ENCODE measurements at places on chromosomes 12 and 14.

- no peak for DNase-seq
Observed at GRCh38 chr14:84085493-84085892, 1444.5 kb upstream of the FLRT2 start.

DNA sequence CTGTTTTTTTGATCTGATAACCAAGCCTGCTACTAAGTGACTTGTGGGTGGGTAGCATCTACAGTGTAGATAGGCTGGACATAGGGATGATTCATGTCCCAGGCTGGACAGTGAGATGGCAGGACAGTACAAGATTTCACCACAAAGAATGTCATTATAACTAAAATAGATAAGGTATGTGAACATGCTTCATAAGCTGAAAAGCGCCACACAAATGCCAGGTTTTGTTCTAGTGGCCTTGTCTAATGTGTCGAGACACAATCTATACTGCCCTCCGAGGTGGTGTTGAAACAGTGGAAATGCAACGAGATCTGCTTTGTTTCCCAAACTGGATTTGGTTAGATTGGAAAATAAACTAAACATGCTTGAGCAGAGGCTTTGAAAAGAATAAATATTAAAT lies 4.4 kb downstream of the LGALS3 start:
- no peak for DNase-seq

- DNase-seq: no peak
Observed at GRCh38 chr14:44438936-44439335, 68.1 kb downstream of the FSCB start.

GRCh38 chr14:105878554-105878953 lies 352.2 kb downstream of the TMEM121 start:
- DNase-seq: no peak

- no peak for DNase-seq
Observed at GRCh38 chr12:39003541-39004155, 98.3 kb upstream of the CPNE8 start.

GRCh38 chr12:106120519-106121105 lies 18.1 kb downstream of the NUAK1 start:
- DNase-seq: no peak

DNA sequence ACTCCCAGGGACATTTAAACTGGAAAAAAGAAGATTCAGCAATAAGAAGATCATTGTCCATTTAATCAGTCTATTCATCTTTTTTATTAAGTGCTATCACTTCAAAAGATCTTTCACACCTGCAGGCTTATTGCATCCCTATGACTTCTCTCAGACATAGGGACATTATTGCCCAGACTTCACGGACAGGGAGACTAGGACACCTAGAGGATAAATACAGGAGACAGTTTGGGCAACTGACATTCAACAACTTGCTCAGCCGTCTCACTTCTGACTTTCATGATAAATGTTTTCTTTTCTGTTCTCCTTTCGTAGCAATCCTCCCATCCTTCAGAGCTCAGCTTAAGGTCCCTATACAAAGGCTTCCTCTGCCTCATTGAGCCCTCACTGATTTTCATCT lies 84.3 kb downstream of the TMEM30B start:
- no peak for DNase-seq

- DNase-seq: no peak
Observed at GRCh38 chr12:121202407-121203355, 7.2 kb upstream of the P2RX4 start.

DNA sequence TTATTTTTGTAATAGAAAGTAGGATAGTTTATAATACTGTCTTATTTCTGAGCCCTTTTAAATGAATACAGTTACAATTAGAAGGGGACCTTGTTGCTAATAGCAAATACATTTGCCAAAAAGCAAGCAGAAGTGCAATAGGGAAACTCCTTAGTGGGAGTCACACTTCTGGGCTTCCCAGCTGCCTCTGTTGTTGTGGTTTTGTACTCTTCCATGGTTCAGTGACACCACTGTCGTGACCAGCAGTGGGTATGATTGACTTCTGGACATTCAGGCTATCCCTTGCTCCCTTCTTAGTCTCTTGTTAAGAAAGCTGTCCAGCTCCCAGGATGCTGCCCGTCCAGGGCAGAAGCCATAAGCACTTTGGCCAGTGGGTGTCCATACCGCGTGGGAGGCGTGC lies 22.6 kb downstream of the TCTN1 start:
- DNase-seq: no peak

- no peak for DNase-seq
Observed at GRCh38 chr14:25140411-25140810, 90.5 kb upstream of the STXBP6 start.
